Fibroblast of the aortic adventitia (primary cell): ENCODE measurements at places on chromosomes 4 and X.

GRCh38 chrX:106391284-106391911 lies 220.4 kb upstream of the RADX start:
- DNase-seq: no peak

DNA sequence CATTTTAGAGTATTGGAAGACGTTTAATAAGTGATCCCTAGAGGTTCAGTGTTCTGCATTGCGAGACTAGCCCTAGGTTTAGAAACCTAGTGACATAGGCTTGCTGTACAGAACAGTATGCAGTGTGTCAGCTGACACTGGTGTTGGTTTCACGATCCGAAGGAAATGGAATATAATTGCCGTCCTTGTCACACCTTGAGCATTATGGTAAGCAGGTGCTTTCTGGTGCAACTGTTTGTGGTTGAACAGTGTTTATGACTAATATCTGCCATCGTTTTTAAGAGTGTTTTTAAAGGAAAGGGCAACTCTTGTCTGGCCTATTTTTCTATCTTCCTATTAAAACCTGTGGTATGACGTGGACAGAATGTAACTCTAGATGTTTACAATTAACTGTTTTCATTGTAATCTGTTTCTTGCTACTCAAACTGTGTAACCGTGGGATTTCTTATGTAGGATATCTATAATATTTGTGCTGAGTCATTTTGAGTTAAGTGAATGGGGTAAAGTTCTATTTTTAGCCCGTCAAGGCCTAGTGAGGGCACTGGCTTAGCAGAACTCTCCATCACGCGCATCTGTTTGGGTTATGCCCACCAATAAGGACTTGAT lies 53.8 kb upstream of the TBC1D14 start:
- peak; percentile 71 for DNase-seq

- DNase-seq: peak; percentile 27
Observed at GRCh38 chrX:28590396-28590795, 3.1 kb downstream of the IL1RAPL1 start.

DNA sequence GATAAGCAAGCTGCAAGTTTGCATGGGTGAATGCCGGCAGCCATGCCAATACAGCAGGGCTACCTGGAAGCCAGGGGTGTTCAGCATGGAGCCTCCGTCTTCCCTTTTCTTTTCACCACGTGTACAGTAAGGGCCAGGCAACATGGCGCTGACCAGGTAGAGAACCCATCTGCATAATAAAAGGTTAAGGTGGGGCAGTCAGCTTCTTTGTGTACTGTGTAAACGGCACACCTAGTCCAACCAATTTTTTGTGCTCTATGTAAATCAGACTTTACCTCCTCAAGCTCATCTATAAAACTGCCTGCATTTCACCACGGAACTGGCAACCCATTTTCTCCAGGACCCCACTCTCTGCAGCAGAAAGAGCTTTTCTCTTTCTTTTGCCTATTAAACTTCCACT lies 286.8 kb upstream of the VCX3A start:
- DNase-seq: no peak

DNA sequence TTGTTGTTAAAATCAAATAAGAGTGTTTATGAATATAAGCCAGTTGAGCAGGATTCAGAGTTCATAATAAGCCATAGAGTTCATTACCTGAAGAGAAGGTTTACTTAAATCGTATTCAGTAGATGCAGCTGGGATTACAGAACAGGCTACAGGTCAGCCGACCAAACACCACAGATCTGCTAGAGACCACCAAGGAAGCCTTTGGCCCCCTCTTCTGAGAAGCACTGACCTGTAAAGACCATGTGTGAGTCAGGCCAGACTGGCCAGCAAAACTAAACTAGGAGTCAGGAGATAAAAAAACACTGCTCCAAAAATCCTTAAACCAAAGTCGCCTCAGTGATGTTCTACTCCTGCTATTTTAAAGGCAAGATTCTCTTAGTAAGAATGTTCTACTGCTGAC lies 1125.5 kb downstream of the FAT4 start:
- no peak for DNase-seq

GRCh38 chr4:95362906-95363558 lies 185.7 kb downstream of the UNC5C start:
- peak; percentile 35 for DNase-seq

DNA sequence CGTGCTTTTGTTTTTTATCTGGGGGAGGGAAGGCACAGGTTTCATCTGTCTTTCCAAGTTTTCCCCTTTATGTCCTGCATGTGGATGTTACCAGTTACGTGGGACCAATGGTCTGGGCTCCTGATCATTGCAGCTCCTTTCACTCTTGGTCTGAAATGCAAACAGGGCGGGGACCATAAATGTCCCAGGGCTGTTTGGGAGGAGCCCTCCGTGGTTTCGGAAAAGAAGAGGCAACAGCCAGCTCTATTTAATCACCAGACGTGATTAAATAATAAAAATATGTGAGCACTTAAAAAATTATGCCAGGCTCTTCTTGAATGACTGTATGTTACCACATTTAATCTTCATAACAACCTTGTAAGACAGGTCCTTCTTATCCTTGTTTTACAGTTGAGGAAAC lies 30.8 kb upstream of the C1GALT1C1 start:
- peak; percentile 34 for DNase-seq

GRCh38 chr4:93237521-93237920 lies 591.0 kb upstream of the ATOH1 start:
- DNase-seq: no peak

GRCh38 chrX:10367406-10367805 lies 210.6 kb downstream of the CLCN4 start:
- no peak for DNase-seq

GRCh38 chr4:46211406-46211805 lies 87.6 kb upstream of the GABRG1 start:
- no peak for DNase-seq

GRCh38 chrX:120614816-120615215 lies 10.9 kb downstream of the MCTS1 start:
- DNase-seq: no peak

GRCh38 chr4:121376556-121376955 lies 4.3 kb downstream of the QRFPR start:
- no peak for DNase-seq

DNA sequence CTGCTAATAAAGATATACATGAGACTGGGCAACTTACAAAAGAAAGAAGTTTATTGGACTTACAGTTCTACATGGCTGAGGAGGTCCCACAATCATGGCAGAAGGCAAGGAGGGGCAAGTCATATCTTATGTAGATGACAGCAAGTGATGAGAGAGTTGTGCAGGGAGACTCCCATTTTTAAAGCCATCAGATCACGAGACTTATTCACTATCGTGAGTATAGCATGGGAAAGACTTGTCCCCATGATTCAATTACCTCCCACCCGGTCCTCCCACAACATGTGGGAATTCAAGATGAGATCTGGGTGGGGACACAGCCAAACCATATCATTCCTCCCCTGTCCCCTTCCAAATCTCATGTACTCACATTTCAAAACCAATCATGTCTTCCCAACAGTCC lies 50.9 kb upstream of the GRID2 start:
- DNase-seq: no peak

DNA sequence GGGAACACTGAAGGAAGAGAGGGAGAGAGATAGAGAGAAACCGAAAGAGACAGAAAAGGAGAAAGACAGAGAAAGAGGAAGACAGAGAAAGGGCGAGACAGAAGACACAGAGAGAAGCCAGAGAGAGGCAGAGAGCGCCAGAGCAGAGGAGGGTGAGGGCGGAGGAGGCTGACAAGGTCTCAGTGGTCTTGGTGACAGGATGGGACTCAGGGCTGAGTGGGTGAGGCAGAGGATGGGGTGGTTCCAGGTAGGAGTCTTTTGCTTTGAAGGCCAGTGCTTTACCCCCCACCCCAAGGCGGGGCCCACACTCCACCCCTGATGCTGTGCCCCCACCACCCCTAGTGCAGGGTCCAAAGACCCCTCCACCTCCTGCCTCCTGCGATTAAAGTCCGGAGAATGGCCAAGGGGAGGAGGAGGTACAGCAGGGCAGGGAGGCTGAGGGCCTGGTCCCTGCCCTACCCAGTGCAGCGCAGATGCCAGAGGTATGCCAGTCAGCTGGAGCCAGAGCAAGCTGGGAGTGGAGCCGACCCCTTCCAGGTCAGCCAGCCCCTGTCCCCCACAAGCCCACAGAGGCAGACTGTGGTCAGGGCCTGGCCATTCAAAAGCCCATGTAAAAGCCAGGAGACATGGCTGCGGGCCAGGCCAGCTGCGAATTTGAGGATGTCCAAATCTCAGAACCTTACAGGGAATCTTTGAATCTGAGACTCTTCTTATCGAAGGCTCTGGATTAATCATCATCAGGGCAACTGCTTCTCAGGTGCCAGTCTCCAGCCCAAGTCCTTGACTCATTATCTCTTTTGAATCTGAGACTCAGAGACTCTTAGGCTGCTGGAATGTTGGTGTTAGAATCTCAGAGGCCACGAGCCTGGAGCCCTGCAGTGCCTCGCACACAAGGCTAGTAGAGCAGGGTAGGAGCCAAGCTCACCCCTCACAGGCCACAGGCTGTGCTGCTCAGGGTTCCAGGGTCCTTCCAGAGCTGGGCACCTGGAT lies 758 bp downstream of the IQSEC2 start:
- peak; percentile 48 for DNase-seq

DNA sequence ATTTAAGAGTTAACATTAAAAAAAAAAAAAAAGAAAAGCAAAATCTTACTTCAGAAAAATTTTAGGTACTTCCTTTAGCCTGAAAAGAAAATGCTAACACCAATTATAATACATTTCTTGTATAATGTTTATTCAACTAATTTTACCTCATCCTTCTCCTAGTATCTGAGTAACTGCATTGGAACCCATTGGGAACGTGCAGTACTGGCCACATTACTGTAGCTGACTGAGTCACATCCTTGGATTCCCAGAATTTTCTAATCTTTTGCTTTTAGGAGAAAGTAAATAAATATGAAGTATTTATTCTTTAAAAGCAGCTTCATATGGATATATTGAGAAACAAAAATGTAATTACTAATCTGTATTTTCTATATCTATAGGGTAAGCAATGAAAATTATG lies 82.6 kb upstream of the SLITRK2 start:
- no peak for DNase-seq

DNA sequence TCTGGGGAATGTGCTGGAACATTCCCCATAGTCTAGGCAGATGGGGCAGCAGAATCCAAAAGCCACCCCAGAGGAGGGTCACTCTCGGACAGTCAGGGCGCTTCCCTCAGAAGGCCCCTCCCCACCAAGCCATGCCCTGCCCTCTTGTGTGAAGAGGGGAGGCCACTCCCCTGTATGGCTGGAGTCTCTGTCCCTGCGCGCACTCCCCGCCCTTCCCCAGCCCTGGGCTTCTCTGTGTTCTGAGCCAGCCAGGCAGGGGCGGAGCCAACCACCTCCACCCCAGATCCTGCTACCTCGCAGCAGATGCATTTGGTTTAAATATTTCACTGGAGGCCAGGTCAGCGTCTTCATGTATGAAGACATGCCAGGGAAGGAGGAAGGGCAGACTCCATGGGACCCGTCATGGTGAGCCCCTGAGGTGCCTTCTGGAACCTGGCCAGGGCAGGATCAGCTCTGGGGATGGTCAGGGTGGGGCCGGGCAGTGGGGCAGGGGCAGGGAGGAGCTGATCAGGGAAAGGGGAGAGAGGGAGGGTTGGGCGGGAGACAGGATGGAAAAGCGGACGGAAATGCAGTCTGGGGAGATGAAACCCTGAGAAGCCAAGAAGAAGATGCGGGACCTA lies 107.3 kb downstream of the ADRA2C start:
- no peak for DNase-seq

DNA sequence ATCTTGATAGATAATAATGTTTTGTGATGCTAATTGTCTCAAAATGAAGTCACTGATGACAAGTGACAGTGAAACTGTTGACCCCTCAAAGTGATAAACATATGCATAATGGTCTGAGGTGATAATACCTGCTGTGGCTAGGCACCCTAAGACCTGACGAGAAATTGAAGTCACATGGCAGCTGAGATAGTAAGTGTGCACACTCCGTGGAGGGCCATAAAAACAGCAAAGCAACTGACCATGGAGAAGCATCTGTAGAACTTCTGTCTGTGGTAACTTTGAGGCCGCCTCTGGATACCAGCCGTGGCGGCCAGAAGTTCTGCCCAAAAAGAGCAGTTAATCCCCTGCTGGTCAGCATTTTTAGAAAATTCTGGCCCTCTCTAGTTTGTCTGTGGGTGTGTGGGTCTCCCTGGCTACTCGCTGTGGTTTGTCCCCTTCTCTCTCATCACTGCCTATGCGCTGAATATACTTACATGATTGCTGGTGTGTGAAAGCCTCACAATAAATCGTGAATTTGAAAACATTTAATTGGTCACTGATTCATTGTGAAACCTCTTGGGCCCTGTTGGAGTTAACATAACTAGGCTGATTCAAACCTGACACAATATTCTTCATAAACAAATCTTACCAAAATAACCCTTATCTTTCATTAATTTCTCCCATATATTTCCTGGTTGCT lies 50.6 kb downstream of the CCDC149 start:
- no peak for DNase-seq

DNA sequence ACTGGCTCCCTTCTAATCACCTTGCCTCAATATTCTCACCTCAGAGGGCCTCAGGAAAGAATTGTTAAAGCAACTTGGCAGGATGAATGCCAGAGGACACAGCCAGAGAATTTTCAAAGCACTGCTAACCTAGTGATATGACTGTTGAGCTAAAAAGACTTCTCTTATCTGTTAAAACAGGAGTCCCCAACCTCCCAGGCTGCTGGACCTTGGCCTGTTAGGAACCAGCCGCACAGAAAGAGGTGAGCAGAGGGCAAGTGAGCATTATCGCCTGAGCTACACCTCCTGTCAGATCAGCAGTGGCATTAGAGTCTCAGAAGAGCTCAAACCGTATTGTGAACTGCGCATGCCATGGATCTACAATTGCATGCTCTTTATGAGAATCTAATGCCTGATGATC lies 1.7 kb upstream of the KCNE5 start:
- no peak for DNase-seq

GRCh38 chr4:103721251-103721650 lies 1.5 kb upstream of the TACR3 start:
- DNase-seq: no peak

DNA sequence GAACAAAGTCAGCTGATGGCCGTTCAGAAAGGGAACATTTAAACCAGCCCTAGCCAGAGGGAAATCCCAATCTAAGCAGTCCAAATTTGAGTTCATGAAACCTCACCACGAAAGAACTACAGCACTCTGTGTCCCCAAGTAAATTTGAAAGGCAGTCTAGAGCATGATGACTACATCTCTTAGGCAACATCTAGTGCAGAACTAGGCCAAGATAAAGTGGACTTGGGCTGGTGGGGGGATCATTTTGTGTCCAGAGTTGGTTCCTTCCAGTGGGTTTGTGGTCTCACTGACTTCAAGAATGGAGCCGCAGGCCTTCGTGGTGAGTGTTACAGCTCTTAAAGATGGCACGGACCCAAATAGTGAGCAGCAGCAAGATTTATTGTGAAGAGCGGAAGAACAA lies 64.9 kb downstream of the KLHL4 start:
- DNase-seq: no peak

- DNase-seq: no peak
Observed at GRCh38 chr4:4396628-4397440, 9.9 kb downstream of the NSG1 start.
